ENCODE measurements at places on chromosomes 1 and 21. TPM values are rescaled to one million over a fixed set of nuclear protein-coding genes. Genes with fewer than 3 reads are reported as not detected.

The CLCNKA gene
- total RNA-seq = 1.2 TPM

The SERINC2 gene
- 2.8 TPM for total RNA-seq

The TRNP1 gene
- total RNA-seq = 42.2 TPM

The MPL gene
- total RNA-seq = 1.6 TPM

The ITLN2 gene
- total RNA-seq = not detected

The TTLL7 gene
- 24.8 TPM for total RNA-seq

The ASTN1 gene
- total RNA-seq = 0.59 TPM

The GUCA2B gene
- not detected for total RNA-seq

The HPDL gene
- total RNA-seq = not detected

The PADI2 gene
- 1.3 TPM for total RNA-seq

The FAM3B gene
- total RNA-seq = not detected

The CTTNBP2NL gene
- total RNA-seq = 19.1 TPM

The KCNJ15 gene
- total RNA-seq = 1.2 TPM

The CRYAA gene
- total RNA-seq = not detected

The CATSPERE gene
- 0.38 TPM for total RNA-seq

The NGF gene
- 2.1 TPM for total RNA-seq

The FRRS1 gene
- 4.0 TPM for total RNA-seq

GRCh38 chr1:181104790-181105133 is 16.3 kb downstream of the IER5 start:
- DNase-seq = no peak

- no peak for DNase-seq
Measured at GRCh38 chr1:208782186-208782585, 538.0 kb upstream of the PLXNA2 start.

DNA sequence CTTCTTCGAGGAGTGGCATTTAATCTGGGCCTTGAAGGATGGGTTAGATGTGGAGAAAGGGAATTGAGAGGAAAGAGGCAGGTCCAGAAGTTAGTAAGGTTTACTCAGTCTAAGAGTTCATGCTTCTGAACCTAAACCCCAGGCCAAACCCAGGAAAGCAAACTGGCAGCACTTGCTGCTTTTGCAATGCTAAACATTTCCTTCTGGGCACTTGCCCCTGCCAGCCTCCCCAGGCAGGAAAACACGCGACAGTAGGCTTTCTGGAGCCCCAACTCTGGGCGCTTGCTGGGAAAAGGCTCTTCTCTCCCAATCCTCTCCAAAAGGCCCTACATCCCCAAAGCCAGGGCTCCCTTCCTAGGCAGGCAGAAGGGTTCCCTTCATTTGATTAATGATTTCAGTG is 2.5 kb downstream of the OLFML2B start:
- no peak for DNase-seq

GRCh38 chr1:195806060-195806459 is 802.2 kb downstream of the KCNT2 start:
- DNase-seq = no peak

DNA sequence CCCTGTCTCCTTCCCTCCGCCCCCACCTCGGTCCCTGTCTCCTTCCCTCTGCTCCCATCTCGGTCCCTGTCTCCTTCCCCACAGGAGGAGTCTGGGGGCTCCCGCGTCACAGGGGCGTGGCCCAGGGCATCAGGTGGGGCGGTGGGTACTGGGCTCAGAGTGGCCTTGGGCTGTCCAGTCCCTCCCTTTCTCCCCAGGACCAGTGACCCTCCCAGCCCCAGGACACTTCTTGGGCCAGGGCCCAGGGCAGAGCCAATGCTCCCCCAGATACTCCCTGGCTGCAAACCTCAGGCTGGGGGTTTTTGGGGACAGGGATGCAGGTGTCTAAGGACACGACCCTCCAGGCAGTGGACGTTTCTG is 6.8 kb upstream of the RNF223 start:
- DNase-seq = no peak

DNA sequence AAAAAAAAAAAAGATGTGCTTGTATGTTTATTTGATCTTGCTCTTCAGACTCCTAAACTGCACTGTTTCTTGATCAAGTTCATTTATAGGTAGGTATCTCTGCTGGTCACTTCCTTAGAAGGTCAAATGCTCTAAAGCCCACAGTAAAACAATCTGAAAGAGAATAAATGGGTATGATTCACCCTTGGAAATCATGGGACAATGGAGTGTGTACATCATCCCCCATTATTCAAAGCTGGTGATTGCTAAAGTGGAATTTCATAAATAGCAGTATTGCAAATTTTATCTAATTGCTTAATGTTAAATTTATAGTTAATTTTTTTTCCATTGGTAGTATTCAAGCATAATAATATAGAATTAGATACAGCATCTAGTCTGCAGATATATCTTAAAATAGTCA is 53.4 kb downstream of the MIER1 start:
- no peak for DNase-seq

DNA sequence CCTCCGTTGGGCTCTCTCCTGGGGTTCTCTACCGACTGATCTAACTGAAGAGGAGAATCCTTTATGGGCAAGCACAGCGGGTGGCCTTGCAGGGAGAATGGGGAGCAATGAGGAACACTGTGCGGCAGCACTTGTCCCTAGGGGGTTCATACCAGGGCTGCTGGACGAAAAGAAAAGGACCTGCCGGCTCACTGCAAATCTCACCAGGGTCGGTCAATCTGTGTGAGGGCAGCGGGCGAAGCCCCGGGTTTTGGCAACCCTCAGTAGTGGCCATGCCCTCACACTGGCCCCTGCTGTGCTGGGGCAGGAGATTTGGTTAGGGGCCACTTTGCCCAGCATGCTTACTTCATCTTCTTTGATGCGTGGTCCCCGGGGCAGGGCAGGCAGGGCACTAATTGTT is 5.9 kb downstream of the LHX9 start:
- no peak for DNase-seq

DNA sequence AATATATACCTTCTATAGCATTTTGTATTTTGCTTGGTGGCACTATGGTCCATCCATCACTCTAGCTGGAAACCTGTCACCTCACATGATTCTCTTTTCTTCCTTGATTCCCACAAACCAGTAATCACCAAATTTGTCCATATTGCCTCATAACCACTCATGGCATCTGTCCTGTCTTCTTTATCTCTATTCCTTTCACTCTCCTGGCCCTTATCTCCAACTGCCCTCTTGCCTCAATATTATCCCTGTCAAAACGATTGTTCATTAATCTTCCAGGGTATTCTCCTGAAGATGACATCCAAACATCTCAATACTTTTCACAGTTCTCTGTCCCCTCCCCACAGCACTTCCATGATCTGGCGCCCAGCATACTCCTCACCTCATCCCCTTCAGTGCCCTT is 46.1 kb downstream of the WDR64 start:
- no peak for DNase-seq

DNA sequence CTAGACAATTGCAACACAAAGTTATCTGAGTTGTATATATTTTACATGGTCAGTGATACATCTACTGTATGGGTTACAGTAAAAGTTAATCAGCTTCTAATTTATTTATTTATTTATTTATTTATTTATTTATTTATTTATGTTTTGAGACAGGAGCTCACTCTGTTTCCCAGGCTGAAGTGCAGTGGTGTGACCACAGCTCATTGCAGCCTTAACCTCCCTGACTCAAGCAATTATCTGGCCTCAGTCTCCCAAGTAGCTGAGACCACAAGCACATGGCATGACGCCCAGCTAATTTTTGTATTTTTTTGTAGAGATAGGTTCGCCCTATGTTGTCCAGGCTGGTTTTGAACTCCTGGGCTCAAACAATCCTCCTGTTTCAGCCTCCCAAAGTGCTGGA is 241.6 kb downstream of the PTPRC start:
- DNase-seq = no peak

DNA sequence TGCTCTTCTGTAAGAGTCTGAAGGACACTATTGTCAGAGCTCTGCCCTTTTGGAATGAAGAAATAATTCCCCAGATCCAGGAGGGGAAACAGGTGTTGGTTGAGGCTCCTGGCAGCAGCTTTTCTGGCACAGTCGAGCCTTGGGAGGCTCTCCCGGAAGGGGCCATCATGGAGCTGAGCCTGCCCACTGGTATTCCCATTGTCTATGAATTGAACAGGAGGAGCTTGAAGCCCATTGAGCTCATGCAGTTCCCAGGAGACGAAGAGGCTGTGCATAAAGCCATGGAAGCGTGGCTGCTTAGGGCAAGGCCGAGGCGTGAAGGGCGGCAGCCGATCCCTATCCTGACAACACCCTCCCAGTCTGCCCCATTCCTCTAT is 26.6 kb downstream of the UBE4B start:
- DNase-seq = no peak

- no peak for DNase-seq
Measured at GRCh38 chr1:232467073-232467760, 162.7 kb downstream of the SIPA1L2 start.

DNA sequence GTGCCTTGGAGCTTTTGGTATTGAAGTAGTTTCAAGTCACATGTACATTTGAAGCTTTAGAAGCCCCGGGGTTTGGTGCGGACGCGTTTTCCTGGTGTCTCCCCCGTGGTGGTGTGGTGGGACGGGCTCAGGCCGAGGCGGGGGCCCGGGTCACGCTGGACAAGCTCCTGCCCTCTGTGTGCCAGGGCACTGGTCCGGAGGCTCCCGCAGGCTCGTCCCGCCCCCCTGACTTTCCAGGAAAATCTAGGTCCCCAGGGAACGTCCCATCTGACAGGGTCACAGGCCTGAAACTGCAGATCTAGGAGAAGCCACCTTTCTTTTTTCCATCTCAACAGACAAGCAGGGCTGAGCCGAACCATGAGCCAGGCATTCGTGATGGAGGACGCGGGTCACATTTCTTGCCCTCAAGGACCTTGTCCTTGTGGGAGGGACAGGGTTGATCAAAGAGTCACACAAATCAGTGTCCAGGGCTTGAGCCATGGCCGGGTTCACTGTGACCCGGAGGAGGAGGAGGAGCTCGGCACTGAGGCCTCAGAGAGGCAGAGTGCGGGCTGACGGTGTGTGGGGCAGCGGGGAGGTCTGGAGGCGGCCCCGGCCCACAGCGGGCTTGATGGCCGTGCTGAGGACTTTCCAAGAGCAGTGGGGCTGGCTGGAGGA is 1.6 kb downstream of the DMRTB1 start:
- no peak for DNase-seq

- DNase-seq = peak; percentile 72
Measured at GRCh38 chr1:906600-907420, 16.9 kb upstream of the SAMD11 start.

DNA sequence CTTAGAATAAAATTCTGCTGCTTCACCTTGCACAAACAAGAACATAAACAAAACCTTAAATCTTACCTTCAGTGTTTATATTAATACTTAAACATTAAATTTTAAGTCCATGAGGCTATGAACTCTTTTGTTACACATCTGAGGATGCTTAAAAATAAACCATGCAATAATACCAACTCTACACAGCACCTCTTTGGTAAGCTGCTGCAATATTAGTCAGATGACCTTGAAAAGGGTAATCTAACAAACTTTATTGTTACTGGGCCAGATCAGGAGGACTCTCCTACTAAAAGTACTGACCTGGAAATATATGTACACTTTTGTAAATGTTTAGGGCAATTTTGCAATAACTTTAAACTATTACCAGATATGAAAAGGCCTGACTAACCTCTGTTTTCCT is 763 bp downstream of the SIKE1 start:
- DNase-seq = no peak

DNA sequence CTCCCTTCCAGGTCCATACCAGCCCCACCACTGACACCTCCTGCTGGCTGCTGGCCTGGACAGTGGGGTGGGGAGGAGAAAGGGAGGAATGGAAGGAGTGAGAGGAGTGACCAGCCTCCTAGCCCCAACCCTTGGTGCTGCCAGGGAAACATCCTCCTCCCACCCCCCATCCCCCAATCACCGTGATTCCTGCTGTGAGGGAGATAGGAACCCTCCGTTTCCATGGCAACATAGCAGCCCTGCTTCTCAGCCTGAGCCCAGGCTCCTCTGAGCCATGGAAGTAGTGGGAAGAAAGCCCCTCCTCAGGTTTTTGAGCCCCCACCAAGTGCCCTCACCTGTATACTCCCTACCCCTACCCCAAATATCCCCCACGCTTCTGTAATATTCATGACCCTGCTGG is 44.4 kb upstream of the SCMH1 start:
- DNase-seq = no peak

DNA sequence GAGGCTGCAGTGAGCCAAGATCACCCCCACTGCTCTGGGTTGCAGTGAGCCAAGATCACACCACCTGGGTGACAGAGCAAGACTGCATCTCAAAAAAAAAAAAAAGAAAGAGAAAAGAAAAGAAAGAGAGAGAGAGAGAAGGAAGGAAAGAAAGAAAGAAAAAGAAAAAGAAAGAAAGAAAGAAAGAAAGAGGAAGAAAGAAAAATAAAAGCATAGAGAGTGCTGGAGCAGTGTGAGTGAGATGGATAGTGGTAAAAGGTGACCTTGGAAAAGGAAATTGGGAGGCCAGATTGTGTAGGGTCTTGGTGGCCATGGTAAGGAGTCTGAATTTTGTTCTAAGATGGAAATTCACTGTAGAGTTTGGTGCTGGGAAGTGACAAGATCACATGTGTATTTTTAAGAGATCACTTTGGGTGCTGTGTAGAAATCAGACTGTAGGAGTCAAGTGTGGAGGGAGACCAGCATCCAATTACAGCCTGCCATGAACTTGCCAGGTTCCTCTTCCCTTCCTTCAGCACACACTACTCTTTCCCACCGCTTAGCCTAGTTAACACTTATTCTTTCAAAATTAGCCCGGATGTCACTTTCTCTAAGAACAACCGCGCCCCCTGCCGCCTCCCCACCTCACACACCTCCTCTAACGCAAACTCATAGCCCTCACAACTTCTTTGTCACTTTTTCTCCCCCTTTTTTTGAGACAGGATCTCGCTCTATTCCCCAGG is 17.9 kb downstream of the MTX1 start:
- DNase-seq = peak; percentile 91

DNA sequence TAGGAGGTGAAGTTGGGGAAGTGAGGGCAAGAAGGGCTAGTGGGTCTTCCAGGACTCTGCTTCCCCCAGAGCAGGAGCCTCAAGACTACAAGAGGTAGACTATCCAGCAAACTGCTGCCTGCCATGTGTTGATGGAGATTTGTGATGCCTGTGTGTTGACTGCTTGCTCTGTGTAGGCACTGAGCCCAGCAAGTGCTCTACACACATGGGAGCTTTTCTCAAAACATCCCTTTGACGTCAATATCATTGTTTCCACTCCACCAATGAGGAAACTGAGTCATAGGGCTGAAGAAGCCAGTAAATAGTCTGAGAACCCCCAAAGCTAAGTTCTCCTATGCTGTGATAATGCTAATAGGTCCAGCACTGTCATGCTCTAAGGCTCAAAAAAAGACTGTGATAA is 207.2 kb upstream of the NFIA start:
- DNase-seq = no peak

GRCh38 chr1:152089014-152089674 is at the start of gene TCHHL1:
TSS of gene TCHHL1 (minus strand) at chr1:152089064. CDS start at chr1:152088143, 921 bp downstream.
- no peak for DNase-seq
